ENCODE measurements at places on chromosomes 6 and 20.

DNA sequence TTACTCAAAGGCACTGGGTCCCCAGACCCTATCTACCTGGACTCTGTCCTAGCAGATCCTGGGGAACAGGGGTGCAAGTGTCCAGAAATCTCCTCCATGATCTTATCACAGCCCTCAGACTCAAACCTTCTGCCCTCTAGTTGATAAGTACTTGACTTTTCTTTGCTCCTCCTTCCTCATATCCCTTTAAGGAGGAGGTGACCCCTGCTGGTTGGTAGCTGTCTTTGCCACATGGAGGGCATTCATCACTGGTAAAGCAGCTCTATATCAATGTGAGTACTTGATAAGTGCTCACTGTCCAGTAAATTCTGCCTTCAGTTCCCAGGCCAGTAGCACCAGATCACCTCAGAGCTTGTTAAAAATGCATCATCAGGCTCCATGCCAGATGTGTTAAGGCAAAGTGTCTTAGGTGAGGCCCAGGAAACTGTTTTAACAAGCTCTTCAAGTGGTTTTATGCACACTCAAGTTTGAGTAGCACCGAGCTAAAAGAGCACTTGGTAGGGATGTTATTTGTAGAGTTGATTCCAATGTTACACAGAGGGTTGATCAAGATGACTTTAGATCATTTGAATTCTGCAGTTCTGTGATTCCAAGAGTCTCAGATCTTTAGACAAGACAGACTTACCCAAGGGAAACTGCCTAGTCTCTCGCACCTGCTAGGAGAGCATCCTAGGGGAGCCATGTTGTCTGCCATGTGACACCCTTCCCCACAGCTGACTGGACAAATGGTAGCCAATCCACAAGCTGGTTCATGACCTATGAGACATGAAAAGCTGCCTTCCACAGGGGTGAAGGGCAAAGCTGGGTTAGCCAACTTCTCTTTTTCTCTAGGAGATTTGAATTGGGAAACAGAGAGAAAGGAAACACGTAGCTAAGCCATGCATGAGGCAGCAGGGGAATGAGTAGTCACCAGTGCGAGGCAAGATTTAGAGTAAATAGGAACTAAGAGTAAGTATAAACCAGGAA is 18.6 kb downstream of the TREML2 start:
- DNase-seq: peak; percentile 29

DNA sequence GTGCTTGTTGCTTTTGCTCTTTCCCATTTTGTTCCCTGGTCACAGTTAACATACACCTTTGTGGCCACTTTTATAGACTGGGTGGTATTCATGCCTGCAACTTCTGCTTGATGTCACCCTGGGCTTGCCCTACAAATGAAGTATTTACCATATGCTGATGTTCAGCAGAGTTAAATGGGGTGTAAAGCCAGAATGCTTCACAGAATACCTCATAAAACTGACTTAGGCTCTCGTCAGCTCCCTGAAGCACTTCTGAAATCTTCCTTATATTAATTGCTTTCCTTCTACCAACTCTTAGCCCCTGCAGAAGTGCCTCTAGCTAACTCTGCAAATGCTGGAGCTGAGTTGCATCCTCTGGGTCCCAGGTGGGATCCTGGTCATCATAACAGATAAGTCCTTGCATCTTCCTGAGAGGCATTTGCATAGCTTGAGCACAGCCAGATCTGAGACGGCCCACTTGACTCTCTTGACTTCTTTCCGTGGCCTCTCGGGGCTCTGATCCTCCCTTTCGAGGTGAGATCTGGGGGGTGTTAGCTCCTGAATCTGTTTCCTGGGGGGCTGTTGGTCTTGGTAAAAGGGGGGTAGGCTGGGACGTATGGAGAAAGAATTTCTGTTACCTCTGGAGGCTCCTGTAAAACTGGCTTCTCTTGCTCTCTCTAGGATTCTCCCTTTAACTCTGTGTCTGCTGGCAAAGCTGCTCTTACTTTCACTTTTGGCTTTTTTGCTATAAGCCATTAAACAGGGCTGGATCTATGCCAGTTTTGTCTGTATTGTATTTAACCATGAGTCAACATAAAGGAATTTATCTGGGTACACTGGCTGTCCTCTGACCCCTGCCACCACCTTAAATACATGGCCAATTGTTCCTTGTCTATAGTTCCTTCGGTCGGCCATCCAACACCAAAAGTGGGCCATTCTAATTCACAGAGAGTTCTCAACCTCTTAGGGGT is 223.0 kb upstream of the SYNCRIP start:
- no peak for DNase-seq

DNA sequence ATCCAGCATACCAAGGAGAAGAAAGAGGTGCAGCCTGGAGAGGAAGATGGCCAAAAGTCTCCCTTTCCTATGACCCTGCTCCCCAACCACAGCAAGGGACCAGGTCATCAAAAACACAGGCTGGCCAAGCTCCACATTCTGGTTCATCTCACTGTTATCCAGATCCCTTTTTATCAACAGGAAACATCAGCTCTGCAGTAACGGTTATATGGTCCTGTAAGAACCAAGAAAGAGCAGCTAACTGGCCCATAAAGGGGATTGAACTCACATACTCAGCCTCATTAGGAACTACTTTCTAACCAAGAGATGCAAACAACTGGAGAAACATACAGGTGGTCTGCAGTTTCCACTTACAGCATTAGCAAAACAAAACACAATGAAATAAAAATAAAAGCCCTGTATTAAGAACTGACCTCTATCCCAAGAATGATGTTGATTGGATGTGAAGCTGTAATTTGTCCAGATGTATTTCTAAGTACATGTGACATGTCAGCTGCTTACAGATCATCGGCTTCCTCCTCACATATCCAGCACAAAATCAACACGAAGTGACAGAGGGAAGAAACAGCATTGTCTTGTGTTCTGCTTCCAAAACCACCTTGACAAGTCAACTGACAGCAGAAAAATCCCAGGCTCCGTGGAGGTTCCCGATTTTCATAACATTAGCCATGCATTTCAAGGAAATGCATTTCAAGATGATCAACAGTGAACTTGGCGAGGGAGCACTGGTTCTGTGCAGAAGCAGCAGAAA is 557.2 kb upstream of the AGPAT4 start:
- no peak for DNase-seq

- DNase-seq: no peak
These were observed 1.3 kb downstream of the RGL2 start for GRCh38 chr6:33297406-33297955.

GRCh38 chr6:17606606-17607005 is 6.5 kb downstream of the FAM8A1 start:
- no peak for DNase-seq

GRCh38 chr6:41801380-41801779 is 13.9 kb downstream of the TOMM6 start:
- DNase-seq: no peak

GRCh38 chr6:54929245-54929909 is 82.8 kb downstream of the FAM83B start:
- no peak for DNase-seq

GRCh38 chr6:166439366-166440091 is 56.8 kb upstream of the MPC1 start:
- no peak for DNase-seq

- DNase-seq: peak; percentile 45
These were observed 39.2 kb upstream of the CLDN20 start for GRCh38 chr6:155224618-155225017.

- no peak for DNase-seq
These were observed 93.9 kb upstream of the OGFRL1 start for GRCh38 chr6:71194724-71195123.

- no peak for DNase-seq
These were observed 845 bp downstream of the ZMYND8 start for GRCh38 chr20:47355489-47356219.

DNA sequence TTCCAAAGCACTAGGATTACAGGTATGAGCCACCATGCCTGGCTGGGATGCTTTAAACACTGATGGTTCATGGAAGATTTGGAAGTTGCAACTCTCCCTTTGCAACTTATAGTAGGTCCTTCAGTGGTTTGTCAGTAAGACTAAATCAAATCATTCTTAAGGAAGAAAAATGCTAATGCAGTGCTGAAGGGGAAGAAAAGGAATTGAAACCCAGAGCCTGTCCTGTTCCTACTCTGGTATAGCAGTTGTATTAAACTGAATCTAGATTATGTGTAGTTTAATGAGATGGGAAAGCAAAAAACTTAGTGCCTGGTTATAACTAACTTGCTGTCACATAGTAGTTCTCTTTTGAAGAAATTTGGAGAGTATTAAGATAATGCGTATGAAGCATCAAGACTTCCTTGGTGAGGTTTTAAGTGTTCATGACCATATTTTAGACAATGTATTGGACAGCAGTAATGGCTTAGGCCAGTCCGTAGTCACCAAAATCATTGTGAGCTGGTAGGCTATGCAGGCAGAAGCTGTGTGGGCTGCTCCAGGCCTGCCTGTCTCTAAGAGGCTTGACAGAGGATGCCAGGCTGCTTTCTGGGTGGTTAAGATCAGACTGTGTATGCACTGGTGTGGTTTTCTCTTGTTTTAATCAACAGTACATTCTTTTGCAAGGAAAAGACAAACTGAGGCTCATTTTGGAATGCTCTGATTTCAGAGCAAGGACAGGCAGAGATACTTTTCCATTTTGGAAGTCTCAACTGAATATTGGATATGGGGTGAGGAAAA is 14.0 kb downstream of the PAQR8 start:
- DNase-seq: no peak

- no peak for DNase-seq
These were observed 146.8 kb downstream of the TFAP2A start for GRCh38 chr6:10268111-10268510.

Data from T-helper 1 cell (primary cell).